Smooth muscle cell of trachea (primary cell): ENCODE measurements at places on chromosomes 16 and 17. TPM values are rescaled to one million over a fixed set of nuclear protein-coding genes. Genes with fewer than 3 reads are reported as not detected.

The CD300LB gene
- under 0.01 TPM in 1 of 2 replicates, not detected in the other for total RNA-seq

The CNTD1 gene
- 0.66 TPM in 1 of 2 replicates, not detected in the other for total RNA-seq

The SLC5A11 gene
- not detected in 2 replicates for total RNA-seq

The CCL7 gene
- 1.7 TPM in 1 of 2 replicates, not detected in the other for total RNA-seq

The PMFBP1 gene
- 0.17 and 0.29 TPM in 2 replicates for total RNA-seq
